ENCODE measurements at places on chromosomes 1 and 21.

DNA sequence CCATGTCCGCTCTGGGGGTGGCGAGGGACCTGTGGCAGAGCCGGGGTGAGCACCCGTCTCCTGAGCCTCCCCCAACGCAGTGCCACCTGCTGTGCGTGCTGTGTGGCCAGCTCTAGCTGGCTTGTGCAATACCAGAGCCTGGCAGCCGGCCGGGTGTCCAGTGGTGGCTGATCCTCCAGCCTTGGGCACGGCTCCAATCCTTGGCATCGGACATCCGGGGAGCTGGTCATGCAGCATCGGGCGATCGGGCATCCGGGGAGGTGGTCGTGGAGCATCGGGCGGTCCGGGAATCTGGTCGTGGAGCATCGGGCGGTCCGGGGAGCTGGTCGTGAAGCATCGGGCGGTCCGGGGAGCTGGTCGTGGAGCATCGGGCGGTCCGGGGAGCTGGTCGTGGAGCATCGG lies 8.1 kb downstream of the SLX9 start:
- DNase-seq: peak; percentile 29

- DNase-seq: no peak
These were observed 294.9 kb downstream of the LRRIQ3 start for GRCh38 chr1:73903092-73903491.

DNA sequence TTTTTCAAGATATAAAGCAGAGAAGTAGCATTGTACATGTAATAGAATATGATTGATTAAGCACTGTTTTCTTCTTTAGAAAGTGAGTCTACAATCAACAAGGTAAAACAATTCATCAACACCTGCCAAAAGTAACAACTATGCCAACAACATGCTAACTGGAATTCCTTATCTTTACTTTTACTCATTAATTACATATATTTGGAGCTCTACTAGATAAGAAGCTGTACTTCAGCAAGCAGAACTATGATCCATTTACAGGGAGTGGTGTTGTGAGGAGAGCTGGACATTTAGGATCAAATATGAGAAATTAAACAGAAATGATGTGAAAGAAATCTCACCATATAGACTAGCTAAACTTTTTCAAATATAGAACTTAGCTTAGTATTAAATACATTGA lies 51.0 kb downstream of the RGS2 start:
- DNase-seq: no peak

DNA sequence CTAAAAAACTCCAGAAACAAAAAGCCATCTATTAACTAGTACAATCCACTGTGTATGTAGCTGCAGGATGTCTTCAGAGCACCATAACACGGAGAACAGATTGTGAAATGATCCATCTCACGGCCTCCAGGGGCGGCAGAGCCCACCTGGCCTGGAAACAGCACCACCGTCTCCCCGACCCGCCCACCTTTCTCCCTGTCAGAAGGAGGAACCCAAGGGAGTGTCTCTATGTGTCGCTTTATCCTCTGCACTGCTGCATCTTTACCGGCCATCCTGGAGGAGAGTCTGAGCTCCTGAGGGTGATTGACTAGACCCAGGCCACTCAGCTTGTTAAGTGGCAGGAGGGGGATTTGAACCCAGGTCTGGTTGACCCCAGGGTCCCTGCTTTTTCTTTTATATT lies 405.0 kb downstream of the MATN1 start:
- DNase-seq: no peak

DNA sequence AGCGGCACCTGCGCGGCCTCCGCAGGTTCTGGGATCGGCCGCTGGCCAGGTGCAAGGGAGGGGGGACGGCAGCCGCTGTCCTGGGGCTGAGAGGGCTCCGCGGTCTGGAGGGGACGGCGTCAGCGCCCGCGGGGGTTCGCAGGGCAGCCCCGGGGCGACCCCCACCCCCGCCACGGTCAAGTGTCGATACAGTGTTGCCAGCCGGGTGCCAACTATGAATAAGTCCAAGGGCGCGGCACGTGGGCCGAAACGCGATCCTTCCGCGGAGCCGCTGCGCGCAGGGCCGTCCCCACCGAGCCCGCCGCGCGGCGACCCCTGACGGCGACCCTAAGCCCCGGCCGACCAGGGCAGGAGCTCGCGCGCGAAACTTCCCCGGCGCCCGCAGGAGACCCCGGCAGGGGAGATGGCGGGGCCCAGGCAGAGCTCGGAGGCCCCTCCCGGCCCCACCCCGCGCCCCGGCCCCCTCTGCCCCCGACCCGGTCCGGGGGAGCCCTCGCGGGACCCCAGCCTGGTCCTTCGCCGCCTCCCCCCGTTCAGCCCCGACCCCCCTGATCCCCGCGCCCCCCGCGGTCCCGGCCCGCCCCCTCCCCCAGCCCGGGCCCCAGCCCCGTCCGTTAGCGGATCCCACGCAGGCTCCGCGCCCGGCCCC lies 586 bp upstream of the AGPAT3 start:
- no peak for DNase-seq

- no peak for DNase-seq
These were observed 17.2 kb downstream of the CASZ1 start for GRCh38 chr1:10779201-10779600.

- no peak for DNase-seq
These were observed 29.3 kb downstream of the NIBAN1 start for GRCh38 chr1:184945029-184945428.

DNA sequence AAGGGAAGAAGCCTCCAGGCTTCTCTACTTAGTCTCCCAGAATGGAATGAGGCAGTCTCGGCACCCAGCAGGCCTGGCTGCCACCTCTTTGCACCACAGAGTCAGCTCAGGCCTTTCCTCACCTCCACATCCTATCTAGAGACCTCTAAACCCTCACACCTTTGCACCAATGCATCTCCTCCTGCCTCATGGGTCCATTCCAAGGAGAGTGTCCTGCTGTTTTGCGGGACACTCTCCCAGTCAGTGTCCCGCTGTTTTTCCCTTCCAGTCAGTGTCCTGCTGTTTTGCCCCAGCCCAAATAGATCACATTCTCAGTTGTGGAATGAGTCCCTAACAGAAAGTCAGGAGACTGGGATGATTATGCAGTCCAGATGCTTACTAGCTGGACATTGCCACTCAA lies 185.6 kb upstream of the CAMK1G start:
- no peak for DNase-seq

DNA sequence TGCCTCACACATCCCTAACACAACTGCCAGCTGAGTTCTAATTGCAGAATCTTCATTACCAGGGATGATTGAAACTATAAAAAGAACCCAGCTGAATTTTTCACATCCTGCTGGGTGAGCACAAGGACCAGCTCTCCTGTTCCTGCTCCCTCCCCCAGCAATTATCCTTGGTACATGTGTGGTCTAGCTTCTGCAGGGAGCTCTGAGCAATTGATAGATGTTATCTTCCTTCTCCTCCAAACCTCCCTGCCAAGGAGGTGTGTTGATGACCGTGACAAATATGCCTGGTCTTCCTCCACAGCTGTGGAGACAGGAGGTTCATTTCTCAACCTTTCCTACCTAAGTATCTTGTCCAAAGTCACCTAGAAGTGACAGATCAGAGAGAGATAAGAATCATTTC lies 65.3 kb upstream of the MAN1A2 start:
- DNase-seq: no peak

GRCh38 chr1:5906966-5907365 lies 85.3 kb downstream of the NPHP4 start:
- peak; percentile 16 for DNase-seq

DNA sequence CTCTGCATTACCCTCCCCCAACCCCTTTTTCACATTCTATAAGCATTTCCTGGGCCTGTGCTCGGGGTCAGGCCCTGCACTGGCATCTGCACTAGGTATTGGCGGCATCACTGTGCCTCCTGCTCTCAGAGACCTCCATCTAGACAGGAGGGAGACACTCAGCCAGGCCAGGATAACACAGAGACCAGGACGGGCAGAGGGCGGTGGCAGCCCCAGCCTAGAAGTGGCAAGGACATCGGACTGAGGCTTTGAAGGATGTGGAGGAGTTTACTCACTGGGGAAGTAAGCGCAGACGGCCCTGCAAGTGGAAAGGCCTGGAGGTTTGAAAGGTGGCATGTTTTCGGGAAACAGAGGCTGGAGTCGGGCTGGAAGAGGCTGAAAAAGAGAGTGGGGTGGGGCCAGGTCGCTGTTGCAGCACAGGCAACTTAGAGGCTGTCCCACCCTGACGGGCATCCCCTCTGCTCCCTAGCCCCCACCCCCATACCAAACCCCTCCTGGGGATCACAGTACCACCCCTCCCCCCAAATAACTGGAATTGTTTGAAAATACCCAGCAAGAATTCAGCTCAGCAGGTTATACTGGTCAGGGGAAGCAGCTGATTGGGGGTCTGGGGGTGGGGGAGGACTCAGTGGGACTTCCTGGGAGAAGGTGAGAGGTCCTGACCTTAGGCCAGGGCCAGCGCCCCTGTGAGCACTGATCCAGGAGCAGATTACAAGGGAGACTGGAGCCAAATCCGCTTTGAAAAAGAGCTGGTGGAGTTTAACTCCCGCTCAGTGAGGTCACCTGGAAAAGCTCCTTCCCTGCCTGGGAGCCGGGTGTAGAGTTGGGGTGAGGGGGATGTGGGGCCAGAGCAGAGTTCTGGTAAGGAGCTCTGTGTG lies 121.8 kb upstream of the WNT4 start:
- no peak for DNase-seq

Measured in left hindlimb (tissue), 1 donor.